ENCODE measurements at places on chromosomes 7 and 10.

- no peak for DNase-seq
Measured at GRCh38 chr10:25103703-25104102, 71.1 kb upstream of the GPR158 start.

- no peak for DNase-seq
Measured at GRCh38 chr10:66654861-66655260, 271.0 kb upstream of the LRRTM3 start.

DNA sequence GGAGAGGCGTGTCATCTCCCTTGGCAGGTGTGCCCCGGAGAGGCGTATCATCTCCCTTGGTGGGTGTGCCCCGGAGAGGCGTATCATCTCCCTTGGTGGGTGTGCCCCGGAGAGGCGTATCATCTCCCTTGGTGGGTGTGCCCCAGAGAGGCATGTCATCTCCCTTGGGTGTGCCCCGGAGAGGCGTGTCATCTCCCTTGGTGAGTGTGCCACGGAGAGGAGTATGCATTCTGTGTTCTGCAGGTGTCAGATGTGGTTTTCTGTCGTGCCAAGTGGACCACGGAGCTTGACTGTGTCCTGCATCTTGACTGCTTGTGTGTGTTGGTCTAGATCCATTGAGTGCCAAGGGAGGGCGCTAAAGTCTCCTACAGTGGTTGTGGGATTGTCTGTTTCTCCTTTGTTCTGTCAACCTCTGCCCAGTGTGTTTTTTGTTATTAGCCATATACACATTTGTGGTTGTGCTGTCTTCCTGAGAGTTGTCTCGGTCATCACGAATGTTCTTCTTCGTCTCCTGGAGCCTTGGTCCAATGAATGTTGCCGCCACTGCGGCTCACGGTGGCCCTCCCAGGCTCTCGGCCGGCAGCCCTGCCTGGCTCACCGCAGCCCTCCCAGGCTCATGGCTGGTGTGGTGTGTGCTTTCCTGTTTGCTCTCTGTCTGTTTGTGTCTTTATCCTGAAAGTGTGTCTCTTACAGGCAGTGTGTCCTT is 96.8 kb downstream of the INPP5A start:
- DNase-seq = no peak

GRCh38 chr10:100829933-100830727 is 82.6 kb upstream of the SLF2 start:
- no peak for DNase-seq

DNA sequence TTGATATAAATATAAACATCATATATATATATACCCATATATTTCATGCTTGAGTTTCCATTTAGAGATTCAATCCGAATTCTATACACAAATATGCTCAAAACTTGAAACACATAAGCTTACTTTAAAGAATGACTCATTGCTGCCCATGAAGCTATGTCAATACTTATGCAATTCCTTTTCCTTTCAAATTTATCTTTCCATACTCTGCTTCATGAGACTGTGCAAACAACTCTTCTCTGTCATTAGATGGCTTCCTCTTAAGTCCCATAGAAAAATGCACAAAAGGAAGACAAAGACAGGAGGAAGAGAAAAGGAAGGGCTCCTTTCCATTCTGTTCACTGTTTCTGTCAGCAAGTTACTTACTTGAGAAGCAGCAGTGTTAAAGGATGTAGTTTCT is 895.7 kb upstream of the SORCS1 start:
- DNase-seq = no peak

All from urothelium cell line (cell line).